ENCODE measurements at places on chromosomes 2 and 18.

GRCh38 chr2:120804459-120804858 is 68.8 kb downstream of the GLI2 start:
- no peak for DNase-seq

GRCh38 chr2:224969095-224969494 is 73.2 kb downstream of the DOCK10 start:
- no peak for DNase-seq

DNA sequence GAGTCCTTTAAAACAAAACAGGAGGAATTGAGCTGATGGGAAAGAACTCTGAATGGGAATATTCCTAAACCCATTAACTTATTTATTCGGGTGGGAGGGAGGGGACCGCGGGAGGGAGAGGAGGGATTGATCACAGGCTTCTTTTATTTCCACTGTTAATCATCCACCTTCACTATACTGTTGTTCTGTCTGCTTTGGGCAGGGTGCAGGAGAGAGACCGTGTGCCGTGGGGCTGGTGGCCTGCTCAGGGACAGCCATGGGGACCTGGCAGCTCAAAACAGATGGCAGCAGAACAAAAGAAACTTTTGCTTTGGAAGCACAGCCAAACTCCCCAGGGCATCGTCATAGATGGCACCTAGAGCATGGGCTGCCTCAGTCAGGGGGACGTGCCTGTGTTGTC is 195.3 kb downstream of the MGAT5 start:
- no peak for DNase-seq

GRCh38 chr2:33903215-33903614 is 304.1 kb upstream of the FAM98A start:
- DNase-seq, result no peak

DNA sequence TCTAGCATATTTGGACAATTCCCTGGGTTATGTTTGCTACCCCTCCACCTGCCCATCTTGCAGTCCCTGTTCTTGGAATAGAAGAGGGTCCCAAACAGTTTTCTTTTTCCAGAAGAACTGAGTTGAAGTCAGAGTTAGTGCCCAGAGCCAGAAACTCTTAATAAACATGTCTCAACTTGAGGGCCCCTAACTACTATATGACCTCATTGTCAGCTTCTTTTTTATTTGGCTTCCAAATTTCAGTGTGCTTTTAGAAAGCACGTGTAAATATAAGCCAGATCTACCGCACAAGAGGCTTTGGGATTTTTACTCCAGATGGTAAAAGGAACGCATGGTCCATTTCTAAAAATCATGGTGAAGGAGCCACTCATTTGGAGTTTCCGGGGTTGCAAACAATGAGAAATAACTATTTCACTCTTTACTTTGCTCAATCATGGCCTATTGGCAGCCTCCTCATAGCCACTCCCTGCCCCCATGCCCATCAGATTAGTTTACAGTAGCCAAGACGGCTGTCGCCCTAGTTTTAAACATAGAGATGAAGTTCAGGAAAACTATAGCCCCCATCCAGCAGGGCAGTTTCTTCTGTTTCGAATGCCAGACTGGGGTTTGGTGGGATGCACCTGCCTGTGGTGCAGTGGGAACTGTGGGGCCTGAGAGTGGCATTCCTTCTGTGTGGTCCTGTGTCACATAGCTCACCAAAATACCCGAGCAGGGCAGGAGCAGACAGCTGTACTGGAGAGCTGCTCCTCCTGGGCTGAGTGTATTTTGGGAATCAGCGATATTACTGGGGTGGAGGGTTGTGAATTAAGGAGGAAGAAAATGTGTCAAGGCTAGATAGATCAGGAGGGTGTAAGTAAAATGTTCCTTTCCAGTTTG is 1.7 kb downstream of the MAPRE3 start:
- DNase-seq, result no peak

DNA sequence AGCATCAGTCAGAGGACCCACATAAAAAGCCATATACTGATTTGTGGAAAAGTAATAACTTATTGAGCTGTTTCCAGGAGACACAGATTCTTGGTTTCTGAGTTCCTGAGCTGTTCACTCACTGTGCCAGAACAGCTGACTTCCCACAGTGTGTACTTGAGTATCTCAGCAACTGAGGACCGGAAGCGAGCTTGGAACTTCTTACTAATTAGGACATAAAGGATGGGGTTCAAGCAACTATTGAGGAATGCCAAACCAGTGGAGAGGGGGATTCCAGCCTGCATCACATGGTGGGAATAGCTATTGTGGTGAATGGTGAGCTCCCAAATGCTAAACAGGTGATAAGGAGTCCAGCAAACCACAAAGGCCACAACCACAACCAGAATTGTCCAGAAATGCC is 16.4 kb downstream of the EEF1B2 start:
- DNase-seq, result no peak

- DNase-seq, result no peak
These were observed 276.0 kb upstream of the REV1 start for GRCh38 chr2:99765731-99766318.

DNA sequence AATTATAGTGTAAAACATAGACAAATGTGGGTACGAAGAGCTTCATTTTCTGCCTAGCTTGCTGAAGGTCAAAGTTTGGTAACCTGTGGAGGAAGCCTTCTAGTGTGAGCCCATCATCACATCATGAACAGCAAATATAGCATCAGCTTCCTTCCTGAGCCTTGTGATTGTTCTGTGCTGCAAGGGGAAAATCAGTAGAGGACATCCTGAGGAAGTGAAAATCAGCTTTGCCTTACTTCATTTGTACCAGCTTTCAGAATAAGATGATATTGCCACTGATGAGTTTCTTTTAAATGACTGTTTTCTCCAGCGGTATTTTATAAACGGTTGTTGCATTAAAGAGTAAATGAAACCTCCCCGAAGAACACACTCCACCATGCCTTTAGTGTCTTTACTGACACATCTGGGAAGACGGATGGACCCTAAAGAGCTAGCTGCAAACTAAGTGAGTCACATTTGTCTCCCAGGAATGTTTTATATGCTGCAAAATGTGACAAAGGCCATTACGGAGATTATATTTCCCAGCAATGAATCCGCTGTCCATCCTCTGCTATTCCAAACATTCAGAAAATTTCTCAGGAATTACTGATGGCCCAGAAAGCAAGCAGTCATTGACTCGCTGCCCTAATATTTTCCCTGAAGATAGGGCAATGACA is 1272.8 kb downstream of the SUCLG1 start:
- DNase-seq, result no peak

GRCh38 chr2:224532931-224533330 is 52.2 kb downstream of the CUL3 start:
- no peak for DNase-seq

GRCh38 chr2:105525201-105525600 is 126.3 kb upstream of the FHL2 start:
- no peak for DNase-seq

- DNase-seq, result no peak
These were observed 181.6 kb downstream of the MYCN start for GRCh38 chr2:16121986-16122390.

- no peak for DNase-seq
These were observed 230.0 kb downstream of the NCKAP5 start for GRCh38 chr2:133338224-133338623.
